ENCODE measurements at places on chromosomes 6 and 20.

DNA sequence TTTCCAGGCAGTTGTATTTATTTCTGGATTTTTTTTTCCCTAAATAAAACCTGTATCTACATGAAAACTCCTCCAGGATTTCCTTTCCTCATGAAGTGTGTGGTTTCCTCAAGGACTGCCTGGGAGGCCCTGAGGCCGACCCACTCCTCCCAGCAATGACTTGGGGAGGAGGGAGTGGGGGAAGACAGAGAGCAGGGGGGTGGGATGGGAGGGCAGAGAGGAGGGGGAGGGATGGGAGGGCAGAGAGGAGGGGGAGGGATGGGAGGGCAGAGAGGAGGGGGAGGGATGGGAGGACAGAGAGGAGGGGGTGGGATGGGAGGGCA, 161.8 kb upstream of the AGPAT4 start:
- peak; percentile 17 for DNase-seq

DNA sequence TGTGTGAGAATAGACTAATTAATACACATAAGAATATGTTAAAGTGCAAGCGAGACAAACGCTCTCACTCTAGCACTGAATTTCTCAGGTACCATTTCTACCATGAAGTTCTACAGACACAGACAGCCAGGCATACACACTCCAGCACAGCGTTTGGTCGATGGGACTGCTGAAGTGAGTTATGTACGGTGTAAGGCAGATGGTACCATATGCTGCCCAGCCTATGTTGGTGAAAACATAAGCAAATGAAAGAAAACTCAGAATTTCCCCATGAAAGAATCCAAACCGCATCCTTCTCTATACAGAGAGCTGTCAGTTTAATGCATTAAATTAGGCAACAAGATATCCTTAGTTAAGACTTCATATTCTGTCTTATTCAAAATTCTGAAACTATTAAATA, 34.9 kb downstream of the AGPAT4 start:
- DNase-seq = no peak

DNA sequence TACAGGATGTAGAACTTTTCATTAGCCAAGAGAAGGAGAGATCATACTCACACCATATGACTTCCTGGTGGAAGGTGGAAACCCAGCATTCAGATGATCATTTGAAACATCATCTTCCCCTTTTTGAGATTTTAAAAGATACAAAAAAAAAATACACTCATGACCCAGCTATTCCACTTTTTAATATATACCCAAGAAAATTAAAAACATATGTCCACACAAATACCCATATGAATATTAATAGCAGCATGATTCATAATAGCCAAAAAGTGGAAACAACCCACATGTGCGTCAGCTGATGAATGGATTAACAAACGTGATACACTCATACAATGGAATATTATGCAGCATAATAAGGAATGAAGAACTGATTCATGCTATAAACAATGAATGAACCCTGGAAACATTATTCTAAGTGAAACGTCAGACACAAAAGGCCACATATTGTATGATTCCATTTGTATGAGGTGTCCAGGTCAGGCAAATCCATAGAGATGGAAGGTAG, 130.0 kb upstream of the SGK1 start:
- peak; percentile 56 for DNase-seq

GRCh38 chr6:97914912-97915311, 631.9 kb upstream of the MMS22L start:
- no peak for DNase-seq

- DNase-seq = no peak
Measured at GRCh38 chr6:56403745-56404144, 156.4 kb upstream of the COL21A1 start.

GRCh38 chr20:37385659-37386504, 39.9 kb downstream of the SRC start:
- no peak for DNase-seq

DNA sequence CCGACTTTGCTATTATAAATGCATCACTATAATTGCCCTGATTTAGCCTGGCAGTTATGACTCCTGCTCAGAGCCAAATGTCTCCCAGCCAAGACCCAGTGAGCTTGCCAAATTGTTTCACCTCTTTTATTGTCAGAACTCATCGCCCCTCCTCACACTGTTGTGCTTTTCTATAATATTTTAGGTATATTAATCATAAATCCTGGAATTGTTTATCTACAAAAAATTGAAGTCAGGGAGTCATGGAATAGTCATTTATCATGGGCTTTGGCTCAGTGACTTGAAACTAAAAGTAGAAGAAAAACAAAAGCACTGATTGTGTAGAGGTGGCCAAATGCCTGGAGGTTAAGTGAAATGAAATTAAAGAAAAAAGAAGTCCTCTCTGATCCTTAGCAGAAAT, 85.6 kb downstream of the PFDN4 start:
- no peak for DNase-seq

DNA sequence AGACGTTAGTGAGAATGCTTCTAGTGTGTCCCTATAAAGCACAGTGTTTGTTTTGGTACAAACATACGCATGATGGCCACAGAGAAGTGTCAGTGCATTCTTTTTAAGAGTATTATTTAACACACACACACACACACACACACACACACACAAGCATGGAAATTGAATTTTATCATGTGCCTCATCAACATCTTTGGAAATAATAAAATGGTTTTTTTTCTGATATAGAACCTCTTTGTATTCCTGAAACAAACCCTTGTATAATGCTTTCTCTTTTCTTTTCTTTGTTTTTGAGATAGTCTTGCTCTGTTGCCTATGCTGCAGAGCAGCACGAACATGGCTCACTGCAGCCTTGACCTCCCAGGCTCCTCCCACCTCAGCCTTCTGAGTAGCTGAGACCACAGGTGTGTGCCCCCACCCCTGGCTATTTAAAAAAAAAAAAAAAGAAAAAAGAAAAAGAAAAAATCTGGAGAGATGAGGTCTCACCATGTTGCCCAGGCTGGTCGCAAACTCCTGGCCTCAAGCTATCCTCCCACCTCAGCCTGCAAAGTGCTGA, 116.2 kb upstream of the SYNDIG1 start:
- DNase-seq = no peak

DNA sequence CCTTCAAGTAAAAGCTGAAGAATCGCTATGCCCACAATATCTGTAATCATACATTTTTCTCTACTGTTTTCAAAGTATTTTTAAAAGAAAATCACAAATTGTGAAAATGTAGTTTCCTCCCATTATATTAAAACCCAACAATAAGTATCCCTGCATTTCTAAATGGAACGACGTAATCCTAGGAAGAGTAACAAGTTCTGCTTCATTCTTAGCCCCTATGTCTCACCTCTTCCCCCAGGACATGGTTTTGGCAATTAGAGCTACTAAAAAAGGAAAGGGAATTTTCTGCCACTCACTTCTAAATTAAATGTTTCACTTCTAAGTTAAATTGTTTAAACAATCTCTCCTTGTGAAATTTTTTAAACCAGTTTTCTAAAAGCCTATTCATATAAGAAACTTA, 47.4 kb downstream of the TBPL1 start:
- no peak for DNase-seq

DNA sequence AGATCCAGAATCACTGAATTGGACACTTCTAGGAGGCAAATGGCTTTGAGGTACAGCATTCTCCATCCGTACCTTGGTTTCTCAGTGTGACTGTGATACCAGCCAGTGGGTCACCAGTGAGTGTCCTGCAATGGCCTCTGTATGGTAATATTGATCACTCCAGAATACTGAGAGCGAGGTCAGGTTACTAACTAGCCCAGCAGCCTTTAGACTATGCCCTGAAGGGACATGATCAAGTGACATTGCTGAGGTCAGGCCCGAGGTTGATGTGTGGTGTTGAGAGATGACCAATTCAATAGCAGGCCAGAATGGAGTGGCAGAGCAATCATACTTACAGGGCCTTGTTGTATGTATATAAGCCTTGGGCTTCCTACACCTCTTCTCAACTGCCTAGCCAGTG, 476.0 kb downstream of the KHDRBS2 start:
- DNase-seq = no peak

GRCh38 chr6:92521553-92521952, 897.8 kb downstream of the EPHA7 start:
- no peak for DNase-seq

DNA sequence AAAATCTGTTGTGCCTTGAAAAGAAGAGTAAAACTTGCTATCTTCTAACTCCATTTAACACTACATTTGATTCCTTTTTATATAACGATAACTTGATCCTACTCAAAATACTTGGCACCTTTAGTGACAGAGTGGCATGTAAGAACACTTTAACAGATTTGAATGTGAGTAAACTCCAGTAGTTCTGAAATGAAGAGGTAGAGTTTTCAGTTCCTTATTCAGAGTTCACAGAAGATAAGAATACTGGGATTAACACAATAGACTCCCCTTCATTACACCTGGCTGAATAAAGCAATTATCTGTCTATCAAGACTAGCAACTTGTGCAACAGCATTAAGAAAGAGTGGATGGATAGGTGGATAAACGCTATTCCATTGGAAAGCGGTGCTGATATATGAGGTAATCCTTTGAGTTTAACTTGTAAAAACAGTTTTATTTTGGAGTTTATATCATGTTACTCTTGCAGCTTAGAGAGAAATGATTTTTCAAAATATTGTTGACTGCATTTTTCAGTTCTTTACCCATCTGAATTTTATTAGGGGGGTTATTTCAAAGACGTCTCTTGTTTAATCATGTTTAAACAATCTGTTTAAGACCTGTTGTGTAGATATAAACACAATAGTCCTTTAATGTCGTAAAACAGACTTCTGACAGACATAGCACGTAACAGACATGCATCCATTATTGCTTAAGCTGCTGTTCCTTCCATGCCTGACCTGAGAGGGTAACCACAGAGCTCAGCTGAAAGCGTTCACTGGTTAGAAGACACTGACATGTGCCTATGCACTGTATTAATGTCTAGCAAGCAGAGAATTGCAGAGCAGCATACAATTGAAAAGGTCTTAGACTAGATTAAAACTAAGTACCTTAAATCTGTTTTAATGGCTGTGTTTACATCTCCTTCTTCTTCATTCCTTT, 102.4 kb upstream of the SUPT3H start:
- peak; percentile 94 for DNase-seq

DNA sequence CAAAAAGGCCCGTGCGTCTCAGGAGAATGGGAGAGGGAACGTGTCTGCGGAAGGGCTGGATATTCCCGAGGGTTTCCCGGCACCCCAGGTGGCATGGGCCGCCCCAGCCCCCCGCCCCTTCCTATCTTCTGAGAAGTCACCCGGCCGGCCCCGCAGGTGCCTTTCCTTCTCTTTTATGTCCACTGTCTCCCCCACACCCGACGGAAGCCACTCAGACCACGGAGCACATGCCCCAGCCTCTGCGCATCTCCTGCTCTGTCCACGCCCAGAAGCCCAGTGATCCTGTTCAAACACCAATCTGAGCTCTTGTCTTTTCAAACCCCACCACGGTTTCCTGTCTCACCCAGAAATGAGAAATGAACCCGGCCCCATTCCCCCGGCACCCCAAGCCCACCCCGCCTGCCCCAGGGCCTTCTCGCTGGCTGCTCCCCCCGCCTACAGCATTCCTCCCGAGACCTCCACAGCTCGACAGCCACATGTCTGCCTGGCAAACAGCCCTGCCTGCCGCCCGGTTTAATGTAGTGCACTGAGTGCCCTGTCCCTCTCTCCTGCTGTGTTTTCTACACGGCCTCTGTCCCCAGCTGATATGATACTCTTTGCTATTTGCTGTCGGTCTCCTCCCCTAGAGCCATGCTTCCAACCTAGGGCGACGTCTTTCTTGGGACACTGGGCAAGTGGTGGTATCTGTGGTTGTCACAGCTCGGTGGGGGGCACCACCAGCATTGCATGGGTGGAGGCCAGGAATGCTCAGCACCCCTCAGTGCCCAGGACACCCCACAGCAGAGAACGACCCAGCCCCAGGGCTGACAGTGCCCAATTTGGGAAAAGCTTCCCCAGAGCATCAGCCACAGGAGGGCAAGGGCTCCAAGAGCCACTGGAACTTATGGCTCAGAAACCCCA, 182.7 kb downstream of the TAF4 start:
- DNase-seq = no peak

- no peak for DNase-seq
Measured at GRCh38 chr6:11852061-11852651, 73.6 kb upstream of the ADTRP start.

DNA sequence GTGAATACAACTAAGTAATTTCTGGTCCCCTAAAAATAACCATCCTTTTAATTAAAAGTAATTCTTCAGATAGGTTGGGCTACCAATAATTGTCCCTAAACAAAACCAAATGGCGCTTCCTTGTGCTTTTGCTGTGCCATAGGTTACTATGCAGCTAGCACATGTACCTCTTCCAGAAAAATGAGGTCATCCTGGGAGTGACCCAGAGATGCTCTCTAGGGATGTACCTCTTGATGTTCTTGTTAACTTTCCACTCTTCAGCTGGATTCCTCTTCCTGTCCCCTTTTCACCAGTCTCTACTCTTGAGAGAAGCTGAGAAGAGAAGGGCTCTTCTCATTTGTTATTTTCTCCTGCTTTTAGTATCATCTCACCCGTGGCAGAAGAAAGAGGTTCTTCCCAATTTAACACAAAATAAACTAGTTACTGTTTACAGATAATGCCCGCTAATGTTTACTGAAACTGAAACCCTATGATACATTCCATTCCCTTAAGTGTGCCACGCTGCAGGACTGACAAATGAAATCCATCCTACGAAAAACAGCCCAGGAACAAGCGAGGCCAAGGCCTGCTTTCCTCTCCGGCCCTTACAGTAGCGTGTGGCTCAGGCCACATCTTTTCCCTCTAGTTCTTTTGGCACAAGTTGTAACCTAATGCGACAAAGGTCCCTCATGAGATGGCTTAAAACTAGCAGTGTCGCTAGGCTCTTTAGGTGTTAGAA, 24.2 kb downstream of the MRS2 start:
- no peak for DNase-seq

DNA sequence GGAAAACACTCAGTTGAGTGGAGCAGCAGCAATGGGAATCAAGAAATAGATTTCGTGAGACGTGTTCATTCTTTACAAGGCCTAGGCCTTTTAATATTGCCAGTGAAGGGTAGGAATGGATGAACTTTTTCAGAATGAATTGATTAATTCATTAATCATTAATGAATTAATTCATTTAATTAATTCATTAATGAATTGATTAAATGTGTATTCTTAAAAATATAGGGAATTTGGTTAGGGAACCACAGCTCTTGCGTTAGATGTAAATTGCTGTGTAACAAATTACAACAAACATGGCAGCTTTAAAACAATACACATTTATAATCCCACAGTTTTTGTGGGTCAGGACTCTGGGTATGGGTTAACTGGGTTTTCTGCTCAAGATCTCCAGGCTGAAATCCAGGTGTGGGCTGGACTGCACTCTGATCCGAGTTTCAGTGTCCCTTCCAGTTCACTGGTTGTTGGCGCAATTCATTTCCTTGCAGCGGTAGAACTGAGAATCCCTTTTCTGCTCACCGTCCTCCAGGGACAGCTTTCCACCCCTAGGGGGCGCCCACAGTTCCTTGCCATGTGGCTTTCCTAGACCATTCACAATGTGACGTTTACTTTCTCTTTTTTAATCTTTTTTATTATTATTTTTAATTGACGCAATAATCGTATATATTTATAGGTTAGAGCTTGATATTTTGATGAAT, 32.8 kb upstream of the BCAS1 start:
- peak; percentile 23 for DNase-seq

- no peak for DNase-seq
Measured at GRCh38 chr6:158737082-158737709, 82.0 kb downstream of the EZR start.

GRCh38 chr6:167554854-167555253, 230.0 kb downstream of the TTLL2 start:
- no peak for DNase-seq
